ENCODE measurements at places on chromosomes 5 and 9.

- no peak for DNase-seq
Observed at GRCh38 chr5:16577677-16578076, 39.1 kb downstream of the RETREG1 start.

DNA sequence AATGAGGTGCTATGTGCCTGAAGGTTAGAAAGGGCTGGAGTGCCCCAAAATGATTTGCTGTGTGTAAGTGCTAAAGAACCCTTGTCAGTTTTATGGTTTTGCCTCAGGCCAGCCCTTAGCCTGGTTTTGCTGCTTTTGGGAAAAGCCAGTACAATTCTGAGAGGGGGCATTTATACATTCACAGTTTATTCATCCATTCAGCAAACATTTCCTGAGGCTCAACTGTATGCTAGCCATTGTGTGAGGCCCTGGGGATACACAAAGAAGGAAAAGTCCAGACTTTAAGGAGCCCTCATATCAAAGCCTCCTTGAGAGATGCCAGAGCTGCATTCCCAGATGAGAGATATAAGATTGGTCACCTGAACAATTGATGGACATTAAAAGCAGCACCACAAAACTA lies 115.2 kb upstream of the PLCXD3 start:
- no peak for DNase-seq

DNA sequence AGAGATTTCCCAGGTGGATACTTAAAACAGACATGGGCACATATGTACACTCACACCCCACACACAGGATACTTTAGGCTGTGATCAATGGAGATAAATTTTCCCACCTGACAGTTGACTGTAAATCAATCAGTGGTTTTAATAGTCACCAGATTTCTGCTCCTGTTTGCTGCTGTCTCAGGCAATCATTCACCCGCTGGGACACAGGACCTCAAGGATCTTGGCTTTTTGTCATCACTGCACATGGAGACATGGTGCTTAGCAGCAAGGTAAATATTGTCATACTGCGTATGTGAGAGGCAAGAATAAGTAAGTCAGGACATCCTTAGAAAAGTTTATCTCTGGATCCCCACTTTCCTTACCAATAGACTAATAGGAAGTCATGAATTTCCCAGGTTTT lies 60.8 kb upstream of the KLF9 start:
- no peak for DNase-seq

DNA sequence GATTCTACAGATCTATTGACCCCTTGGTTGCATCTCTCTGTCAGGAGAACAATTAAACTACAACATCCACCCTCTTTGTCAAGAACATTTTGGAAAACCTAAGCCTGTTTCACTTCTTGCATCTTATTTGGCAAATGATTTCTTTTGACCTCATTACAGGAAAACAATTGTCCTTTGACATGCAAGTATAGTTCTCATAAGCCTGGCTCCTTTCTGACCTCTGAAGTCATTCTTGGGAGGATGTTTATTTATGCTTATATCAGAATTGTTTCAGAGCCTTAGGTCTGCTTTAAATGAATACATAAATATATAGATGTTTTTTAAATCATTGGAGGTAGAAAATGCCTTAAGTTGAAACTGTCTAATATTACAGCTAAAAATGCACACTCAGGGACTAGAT lies 361.3 kb upstream of the PTGER4 start:
- DNase-seq: no peak

- DNase-seq: no peak
Observed at GRCh38 chr5:87354496-87354895, 58.2 kb downstream of the CCNH start.

DNA sequence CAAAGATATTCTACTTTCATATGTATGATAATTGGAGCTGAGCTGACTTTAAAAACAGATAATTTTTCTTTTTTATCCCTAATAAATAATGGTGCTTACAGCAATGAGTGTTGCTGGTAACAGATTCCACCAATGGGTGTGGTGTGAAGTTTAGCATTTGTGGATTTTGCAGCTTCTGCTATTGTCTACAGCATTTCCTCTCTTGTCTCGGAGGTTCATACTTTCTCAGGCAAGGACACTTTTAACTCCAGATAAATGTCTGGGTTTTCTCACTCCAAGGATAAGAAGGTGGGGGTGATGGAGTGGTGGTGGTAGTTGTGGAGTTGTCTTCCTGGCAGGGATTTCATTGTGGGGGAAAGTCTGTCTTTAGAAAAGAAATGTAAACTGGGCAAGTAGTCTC lies 120.0 kb upstream of the CDKN2B start:
- DNase-seq: peak; percentile 33

- DNase-seq: no peak
Observed at GRCh38 chr5:55907927-55908326, 56.8 kb downstream of the IL31RA start.

DNA sequence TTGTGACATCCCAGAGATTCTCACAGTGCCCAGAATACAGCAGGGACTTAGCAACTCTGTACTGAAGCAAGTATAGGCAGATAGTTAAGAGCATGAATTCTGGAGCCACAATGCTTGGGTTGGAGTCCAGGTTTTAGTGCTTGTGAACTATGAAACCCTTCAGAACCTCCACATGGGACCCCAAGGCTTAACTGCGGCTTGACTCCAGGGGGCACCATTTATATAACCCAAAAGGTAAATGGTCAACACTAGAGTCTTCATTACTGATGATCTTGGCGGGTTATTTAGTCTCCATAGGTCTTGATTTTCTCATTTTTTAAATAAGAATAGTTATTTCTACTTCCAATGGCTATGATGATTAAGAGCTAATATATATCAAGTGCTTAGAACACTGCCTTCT lies 390.3 kb downstream of the TAF11L14 start:
- no peak for DNase-seq

GRCh38 chr5:93805616-93806379 lies 64.4 kb upstream of the POU5F2 start:
- no peak for DNase-seq

DNA sequence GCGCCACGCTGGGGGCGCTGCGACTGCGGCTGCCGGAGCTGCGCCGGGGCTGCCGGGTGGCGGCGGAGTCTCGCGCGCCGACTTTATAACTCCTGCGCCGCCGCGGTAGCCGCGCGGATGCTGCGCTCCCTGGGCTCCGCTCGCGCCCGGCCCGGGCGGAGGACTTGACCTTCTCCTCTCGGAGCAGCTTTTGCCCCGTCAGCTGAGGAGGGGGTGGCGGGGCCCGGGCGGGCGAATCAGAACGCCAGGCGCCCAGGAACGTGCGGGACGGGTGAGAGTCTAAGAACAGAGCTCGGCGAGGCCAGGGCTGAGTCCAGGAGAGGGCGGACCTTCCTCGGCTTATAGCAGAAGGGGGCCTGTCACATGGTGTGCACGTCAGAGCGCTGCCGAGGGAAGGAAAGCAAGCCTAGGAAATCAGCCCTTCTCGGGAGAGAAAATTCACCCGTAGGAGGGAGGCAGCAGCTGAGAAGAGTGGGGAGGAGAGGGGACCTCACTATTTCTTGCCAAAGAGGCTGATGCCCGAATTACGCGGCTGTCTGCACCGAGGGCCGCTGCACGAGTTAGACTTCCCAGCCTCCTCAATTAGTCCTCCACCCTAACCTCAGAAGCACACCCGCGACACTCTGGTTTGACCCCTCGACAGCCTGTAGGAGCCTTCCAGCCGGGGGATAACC lies at the start of gene FOXD1:
FOXD1 (minus strand) TSS at position 315 of the 674 bp plus-strand sequence. CDS start 415 bp downstream, outside the sequence.
- DNase-seq: peak; percentile 98

- DNase-seq: no peak
Observed at GRCh38 chr5:141713616-141714309, 31.7 kb upstream of the ARAP3 start.

DNA sequence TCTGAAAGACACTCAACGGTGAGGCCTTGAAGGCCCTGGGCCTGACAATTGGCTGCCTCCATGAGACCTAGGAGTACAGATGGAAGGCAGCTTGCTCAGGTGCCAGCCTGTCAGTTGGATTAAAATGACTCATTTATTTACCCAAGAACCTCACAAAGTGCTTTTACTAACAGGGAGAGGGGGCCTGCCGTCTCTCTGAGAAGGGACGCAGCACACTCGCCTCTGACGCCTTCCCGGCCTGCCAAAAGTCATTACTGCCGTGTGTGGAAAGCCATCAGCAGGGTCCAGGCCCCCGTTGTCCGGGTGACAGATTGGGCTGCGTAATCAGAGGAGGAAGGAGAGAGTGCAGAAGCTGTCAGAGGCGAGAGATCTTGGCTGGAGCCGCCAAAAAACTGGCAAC lies 32.4 kb downstream of the DDX31 start:
- DNase-seq: no peak

- DNase-seq: peak; percentile 90
Observed at GRCh38 chr9:4297151-4297785, 2.6 kb downstream of the GLIS3 start.

DNA sequence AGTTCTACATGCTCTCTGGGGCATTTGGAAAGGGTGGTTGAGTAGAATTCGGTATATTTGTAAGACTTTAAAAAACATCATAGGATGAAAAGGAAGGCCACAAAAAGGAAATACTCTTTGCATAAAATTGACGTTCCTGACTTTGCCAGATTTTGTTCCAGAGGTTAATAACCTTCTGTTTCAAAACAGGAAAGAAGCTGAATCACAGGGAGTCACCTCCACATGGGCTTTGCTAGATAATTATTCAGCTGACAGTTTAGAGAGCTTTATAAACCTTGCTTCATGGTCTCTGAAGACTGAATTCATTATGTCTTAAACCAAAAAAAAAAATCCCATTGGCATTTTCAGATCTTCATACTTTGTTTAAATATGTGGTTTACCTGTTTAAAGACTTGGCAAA lies 203.7 kb downstream of the SEMA6A start:
- DNase-seq: peak; percentile 11

DNA sequence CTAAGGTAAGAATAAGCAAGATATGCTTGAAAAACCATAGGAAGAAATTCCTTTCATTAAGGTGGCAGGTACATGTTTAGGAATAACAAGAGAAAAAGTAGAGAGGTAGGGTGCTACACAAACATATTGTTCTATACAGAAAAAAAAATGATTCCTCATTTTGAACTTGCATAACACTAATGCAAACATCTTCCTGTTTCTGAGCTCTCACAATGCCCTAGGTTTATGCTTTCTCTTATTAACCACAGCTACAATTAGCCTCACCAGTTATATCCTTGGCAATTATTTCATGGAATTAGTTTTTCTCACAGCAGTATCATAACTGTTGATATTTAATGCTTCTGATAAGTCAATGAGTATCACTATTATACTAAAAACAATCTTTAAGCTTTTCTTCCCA lies 20.7 kb downstream of the CEMIP2 start:
- no peak for DNase-seq

- DNase-seq: no peak
Observed at GRCh38 chr5:108786806-108787483, 39.2 kb downstream of the FER start.

DNA sequence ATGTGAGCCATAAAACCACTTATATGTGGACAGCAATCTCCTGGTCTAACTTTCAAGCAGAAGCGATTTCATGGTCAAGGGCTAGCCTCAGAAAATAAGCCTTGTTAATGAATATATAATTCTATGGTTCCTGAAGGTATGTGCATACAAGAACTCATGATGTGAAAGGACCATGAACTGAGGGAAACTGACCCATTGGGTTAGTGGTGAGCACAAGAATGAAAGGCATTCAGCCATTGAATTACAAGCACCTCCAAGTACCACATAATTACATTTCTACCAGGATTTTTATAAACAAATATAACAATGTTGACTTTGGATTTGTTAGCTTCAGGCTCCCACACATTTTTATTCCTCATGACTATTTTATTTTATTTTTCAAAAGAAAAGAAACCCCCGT lies 459.0 kb downstream of the TLE4 start:
- DNase-seq: no peak

- DNase-seq: no peak
Observed at GRCh38 chr5:71569748-71570509, 17.2 kb upstream of the MCCC2 start.

GRCh38 chr5:34867660-34868059 lies 28.7 kb downstream of the TTC23L start:
- no peak for DNase-seq

GRCh38 chr5:109859537-109859936 lies 169.8 kb downstream of the MAN2A1 start:
- peak; percentile 19 for DNase-seq
